ENCODE measurements at places on chromosomes 6 and 20. TPM values are rescaled to one million over a fixed set of nuclear protein-coding genes. Genes with fewer than 3 reads are reported as not detected.

PLN gene
- total RNA-seq, result 4.0 TPM

DNA sequence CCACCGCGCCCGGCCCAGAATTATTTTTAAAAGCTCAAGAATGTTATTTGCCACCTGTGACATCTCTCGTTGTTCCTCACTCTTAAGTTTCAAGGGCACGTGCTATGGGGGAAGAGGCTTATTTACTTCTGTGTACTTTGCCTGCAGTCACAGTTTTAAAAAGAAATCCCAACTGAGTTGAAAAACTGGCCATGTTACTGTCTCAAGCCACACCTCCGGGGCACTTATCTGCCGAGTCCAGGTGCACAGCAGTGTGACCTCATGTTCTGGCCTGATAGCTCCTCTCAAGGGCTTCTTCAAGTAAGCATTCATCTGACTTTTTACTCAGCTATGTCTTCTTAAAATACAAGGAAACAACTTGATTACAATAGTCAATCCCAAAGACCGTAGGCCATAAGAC, 34.5 kb downstream of the SHLD1 start:
- no peak for DNase-seq

DNA sequence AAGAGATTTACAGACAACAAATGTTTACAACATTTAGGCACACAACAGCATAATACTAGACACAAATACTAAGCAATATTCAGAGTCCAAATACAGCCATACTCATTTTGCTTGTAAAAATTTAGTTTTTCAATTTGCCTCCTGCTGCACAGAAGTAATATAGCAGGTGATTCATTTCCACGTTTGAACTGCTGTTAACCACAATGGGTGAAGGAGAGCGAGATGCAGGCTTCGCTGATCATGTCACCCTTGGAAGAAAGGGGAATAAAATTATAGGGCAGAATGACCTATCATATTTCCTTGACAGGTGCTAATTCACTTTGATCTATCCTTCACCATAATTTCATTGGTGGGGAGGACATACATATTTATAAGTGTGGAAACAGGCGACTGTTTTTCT, 643.8 kb upstream of the AGPAT4 start:
- no peak for DNase-seq

DNA sequence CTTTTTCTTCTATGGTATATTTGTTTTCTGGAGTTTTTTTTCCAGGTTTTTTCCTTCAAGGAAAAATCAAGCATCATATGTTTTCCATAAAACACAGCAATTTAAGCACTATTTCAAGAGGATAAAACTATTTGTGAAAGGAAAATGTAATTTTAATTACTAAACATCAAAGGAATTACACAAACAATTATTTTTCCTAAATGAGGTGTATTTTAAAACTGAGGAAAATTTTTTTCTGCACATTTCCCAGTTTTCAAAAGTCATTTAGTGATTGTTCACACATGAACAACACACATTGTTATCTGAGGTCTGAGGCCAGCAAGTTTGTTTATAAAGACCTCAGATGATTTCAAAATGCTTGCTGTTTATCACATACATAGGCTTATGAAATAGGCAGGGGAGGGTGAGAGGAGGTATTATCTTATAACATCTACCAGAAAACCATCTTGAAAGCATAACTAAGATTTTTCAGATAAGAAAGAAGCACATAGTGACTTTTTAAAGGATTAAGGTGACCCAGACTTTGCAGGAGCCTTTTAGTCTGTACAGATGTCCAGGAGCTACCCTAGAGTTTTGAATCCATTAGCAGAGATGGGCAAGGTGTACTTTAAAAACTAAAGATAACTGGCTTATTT, 381.6 kb downstream of the GJA1 start:
- DNase-seq, result no peak

DNA sequence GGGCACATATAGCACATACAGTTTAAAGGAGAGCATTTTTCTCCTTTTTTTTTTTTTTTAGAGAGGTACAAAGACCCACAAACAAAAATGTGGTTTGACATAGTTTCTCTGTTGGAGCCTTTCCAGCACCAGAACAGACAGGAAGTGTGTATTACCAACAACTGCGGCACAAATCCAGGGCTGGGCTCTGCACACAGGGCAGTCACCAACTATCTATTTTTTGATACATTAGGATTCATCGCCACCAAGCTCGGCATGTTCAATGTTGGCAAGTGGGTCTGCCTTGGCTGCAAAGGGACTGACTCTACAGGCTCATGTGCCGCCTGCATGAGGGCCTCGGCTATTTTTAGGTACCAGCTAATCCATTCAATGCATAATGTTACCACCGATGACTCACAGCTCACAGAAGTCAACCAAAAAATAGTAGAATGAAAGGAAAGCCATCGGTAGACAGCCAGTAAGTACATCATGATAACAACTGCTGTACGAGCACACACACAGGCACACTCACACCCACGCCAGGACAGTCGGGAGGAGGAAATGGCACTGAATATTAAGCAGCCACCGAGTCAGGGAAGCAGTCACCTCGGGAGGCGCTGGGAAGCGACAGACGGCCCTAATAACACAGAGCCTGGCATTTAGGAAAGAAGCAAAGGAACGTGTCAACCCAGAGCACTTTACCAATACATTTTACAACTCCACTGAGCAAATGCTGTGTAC, 81.6 kb downstream of the GMPR start:
- DNase-seq, result peak; percentile 44

LY6G6D gene
- not detected for total RNA-seq

DNA sequence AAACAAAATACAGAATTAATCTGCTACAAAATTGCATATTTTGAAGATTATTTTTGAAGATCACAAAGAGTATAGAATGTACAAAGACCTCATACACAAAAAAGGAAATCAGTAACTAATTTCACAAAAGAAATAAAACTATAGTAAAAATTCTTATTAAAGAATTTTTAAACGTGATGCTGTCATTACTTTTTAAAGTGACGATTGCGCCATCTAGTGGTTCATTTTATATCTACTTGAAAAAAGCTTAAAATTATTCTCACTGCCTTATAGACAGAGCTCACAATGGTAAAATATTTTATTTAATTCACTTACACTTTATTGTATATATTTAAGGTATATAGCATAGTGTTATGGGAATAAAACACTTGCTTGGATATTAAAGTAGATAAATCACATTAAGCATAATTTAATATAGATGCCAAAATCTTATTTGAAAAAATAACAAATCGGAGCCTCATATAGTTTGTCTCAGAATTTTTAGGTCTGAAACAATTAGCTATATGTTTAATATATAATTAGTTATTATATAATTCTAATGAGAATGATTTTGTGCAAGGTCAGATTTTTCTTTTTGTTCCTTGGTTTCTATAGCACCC, 128.8 kb downstream of the PHF3 start:
- no peak for DNase-seq

BNIP5 gene
- not detected for total RNA-seq
